ENCODE measurements at places on chromosomes 2 and 18. TPM values are rescaled to one million over a fixed set of nuclear protein-coding genes. Genes with fewer than 3 reads are reported as not detected.

DNA sequence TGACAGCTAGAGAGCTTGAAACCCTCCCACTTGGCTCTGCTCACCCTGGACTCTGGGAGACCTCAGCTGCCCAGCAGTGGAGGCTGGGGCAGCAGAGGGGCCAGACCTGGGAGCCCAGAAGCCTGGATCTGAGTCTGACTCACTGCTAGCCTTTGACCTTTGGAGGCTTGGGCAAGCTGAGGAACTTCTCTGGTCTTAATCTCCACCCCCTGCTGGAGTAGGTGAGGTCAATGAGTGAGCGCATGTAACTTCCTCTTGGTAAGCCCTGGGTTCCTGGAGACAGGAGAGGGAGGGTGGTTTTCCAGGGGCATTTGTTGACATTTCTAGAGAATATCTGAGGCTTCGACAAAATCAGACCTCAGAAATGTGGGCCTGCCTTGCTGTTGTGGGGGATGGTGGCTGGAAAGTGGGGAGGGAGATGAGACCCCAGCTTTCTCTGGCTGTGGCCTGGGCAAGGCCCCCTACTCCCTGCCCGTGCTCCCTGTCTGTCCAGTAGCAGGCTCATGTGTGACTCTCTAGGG, 73.0 kb upstream of the YWHAQ start:
- H3K27ac ChIP-seq, result peak overlapping the region; percentile 82
- no peak for DNase-seq
- no peak overlapping the region for H3K4me3 ChIP-seq
- H3K27me3 ChIP-seq, result no peaks in the 10 kb centered on the region

GRCh38 chr18:3448838-3449511, 997 bp upstream of the TGIF1 start:
- H3K36me3 ChIP-seq, result no peaks in the 10 kb centered on the region
- DNase-seq, result peak; percentile 87
- no peaks in the 10 kb centered on the region for H3K27me3 ChIP-seq
- H3K4me3 ChIP-seq, result peak overlapping the region; percentile 96
- peak overlapping the region; percentile 94 for H3K27ac ChIP-seq

GRCh38 chr18:9184998-9185613, 48.5 kb downstream of the ANKRD12 start:
- no peak for DNase-seq
- no peaks in the 10 kb centered on the region for H3K27me3 ChIP-seq
- H3K36me3 ChIP-seq, result no peaks in the 10 kb centered on the region

DNA sequence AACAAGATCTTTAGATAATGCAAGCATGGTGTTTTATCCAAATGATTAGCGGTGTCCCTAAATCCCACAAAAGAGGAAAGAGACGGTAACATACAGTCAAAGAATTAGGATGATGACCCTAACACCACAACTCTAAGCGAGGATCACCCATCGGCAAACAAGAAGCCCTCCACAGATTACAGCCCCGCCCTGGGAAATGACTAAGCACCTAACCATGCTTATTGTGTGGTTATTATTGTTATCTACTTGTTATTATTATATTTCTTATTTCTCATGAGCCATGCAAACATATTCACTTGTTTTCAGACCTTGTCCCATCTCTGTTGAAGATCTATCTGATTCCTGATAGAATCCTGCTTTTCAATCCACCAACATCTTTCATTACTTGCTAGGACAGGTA, 651.3 kb downstream of the NYAP2 start:
- no peaks in the 10 kb centered on the region for H3K4me1 ChIP-seq
- no peak for DNase-seq
- no peak overlapping the region for H3K27ac ChIP-seq

DNA sequence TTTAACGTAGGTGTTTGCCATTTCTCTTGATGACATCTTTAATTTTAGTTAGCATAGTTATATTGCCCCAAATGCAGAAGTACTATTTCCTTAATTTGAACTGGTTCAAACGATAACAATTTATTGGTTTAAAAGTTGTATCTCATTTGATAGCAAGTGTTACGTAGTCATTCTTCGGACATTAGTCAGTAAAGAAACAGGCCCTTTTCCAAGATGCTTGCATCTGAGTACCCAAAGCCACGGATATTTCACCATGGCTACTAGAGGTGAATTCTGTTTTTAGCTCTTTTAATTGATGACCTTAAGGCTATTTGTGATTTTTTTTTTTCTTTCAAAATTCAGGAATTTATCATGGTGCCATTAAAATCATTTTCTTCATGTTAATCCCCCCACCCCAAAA, 32.1 kb downstream of the GLS start:
- H3K27me3 ChIP-seq, result no peaks in the 10 kb centered on the region
- H3K36me3 ChIP-seq, result peaks cover 4% of the 10 kb centered on the region
- no peak overlapping the region for H3K27ac ChIP-seq
- no peak overlapping the region for H3K4me3 ChIP-seq

DNA sequence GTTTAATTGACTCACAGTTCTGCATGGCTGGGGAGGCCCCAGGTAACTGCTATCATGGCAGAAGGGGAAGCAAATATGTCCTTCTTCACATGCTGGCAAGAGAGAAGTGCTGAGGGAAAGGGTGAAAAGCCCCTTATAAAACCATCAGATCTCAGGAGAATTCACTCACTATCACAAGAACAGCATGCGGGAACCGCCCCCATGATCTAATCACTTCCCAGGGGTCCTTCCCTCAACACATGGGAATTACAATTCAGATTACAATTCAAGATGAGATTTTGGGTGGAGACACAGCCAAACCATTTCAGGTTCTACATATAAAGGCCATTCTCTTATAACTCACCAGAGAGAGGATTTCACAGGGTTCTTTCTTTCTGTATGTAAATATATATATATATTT, 62.9 kb downstream of the VRK2 start:
- no peak for DNase-seq
- no peaks in the 10 kb centered on the region for H3K4me1 ChIP-seq
- H3K4me3 ChIP-seq, result no peak overlapping the region

- H3K4me3 ChIP-seq, result no peak overlapping the region
- H3K4me1 ChIP-seq, result no peaks in the 10 kb centered on the region
- H3K27me3 ChIP-seq, result no peaks in the 10 kb centered on the region
- DNase-seq, result no peak
- H3K36me3 ChIP-seq, result no peaks in the 10 kb centered on the region
These were observed 601.7 kb upstream of the VRK2 start for GRCh38 chr2:57444752-57445430.

- H3K27me3 ChIP-seq, result no peaks in the 10 kb centered on the region
- peak overlapping the region; percentile 66 for H3K27ac ChIP-seq
These were observed 34.0 kb downstream of the UXS1 start for GRCh38 chr2:106159866-106160785.

DNA sequence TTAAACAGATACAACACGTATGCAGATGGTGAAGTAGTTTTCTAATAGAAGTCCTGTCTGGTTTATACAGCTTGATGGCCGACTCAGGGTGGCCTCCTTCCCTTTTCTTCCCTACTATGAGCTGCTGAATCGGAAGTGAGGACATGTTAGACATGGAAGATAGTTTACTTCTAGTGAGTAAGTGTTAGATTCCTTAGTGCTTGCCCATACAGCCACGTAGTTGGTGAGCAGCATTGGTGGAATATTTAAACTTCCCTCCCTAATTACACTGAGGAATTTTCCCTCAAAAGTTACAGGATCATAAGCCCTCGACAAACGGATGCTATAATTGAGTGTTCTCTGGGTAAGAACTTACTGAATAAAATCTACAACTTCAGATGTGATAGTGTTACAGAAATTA, 52.1 kb downstream of the RHBDD1 start:
- no peaks in the 10 kb centered on the region for H3K27me3 ChIP-seq
- no peak overlapping the region for H3K4me3 ChIP-seq

GRCh38 chr2:85423525-85423924, 5.0 kb downstream of the SH2D6 start:
- no peak overlapping the region for H3K4me3 ChIP-seq
- DNase-seq, result no peak
- H3K4me1 ChIP-seq, result peaks cover 22% of the 10 kb centered on the region
- no peak overlapping the region for H3K27ac ChIP-seq

DNA sequence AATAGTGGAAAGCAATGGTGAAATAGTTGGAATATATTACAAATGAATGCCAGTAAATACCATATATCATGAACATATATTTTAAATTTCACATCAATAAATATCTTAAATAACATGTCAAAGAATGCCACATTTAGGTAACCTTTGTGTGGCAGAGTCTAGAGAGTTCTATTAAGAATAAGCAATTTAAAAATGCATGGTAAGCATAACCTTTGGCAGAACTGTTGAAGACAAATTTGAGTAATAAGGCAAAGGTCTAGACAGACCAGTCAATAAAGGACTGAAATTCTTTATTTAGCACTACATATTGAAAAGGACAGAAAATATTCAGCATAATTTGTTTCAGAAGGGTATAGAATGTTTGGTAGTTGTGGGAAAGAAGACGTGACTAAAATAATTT, 1417.0 kb downstream of the SUCLG1 start:
- no peak for DNase-seq
- no peaks in the 10 kb centered on the region for H3K36me3 ChIP-seq
- no peaks in the 10 kb centered on the region for H3K4me1 ChIP-seq
- no peak overlapping the region for H3K27ac ChIP-seq

DNA sequence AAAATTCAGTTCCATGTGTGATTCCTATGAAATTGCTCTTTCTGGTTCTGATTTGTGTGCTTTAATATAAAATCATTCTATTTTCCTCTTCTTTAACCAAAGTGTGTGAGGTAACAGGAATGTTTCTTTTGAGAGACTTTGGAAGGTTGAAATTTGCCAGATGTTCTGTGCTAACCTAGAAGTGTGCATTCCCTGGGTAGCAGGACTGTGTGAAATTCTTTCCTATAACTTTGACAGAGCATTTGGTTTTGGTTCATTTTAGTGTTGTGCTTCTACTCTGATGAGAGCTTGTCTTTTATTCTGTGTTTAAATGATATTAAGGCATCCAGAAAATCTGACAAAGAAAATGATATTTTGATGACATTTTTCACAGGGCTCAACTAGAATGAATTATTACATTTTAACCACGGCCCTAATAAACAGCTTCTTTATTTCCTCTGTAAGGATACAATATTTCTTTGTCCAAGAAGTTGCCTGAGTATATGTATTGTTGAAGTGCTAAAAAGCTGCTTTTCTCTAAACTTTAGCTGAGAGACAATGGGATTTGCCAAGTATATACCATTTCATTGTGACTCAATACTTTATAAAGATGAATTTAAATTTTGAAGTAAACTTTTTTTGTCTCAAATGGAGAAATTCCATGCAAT, 34.7 kb upstream of the DLX1 start:
- no peak overlapping the region for H3K27ac ChIP-seq
- no peak for DNase-seq
- H3K36me3 ChIP-seq, result no peaks in the 10 kb centered on the region
- no peaks in the 10 kb centered on the region for H3K4me1 ChIP-seq

- no peaks in the 10 kb centered on the region for H3K36me3 ChIP-seq
- no peaks in the 10 kb centered on the region for H3K27me3 ChIP-seq
- H3K4me1 ChIP-seq, result no peaks in the 10 kb centered on the region
- no peak overlapping the region for H3K27ac ChIP-seq
- DNase-seq, result no peak
- no peak overlapping the region for H3K4me3 ChIP-seq
These were observed 811 bp upstream of the SCG2 start for GRCh38 chr2:223602972-223603371.

DNA sequence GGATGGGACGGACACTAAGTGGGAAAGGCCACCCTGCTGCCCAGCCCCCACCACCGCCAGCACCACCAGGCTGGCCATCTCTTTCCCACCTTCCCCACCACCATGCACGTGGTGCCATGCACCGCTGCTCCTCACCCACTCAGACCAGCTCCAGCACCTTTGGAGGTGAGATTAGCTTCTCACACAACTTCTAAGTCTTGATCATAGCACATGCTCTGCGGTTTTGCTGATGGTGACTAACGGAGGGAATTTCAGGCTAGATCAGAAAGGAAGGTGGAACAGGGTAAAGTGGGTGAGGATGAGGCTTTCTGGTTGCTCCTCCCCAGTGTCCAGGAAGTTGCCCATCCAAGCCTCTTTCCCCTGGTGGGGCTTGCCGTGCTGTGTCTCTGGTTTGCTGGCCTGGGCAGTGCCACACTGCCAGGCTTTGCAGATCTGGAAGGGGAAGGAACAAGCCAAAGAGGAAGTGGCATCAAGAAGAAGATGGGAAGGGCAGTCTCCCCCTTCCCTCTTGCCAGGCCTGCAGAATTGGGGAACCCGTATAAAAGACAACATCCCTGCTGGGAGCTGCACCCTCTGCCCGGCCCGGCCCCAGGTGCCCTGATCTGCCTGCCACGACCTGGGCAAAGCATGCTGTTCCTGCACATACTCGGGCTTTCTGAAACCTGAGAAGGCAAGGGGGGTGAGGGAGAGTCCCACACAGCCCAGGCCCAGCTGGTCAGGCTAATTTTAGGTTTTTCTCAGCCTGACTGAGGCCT, 44.3 kb upstream of the CAB39 start:
- H3K27ac ChIP-seq, result peak overlapping the region; percentile 35
- no peaks in the 10 kb centered on the region for H3K36me3 ChIP-seq
- peaks cover 57% of the 10 kb centered on the region for H3K4me1 ChIP-seq
- no peak overlapping the region for H3K4me3 ChIP-seq
- no peak for DNase-seq

NEMP2 gene
- total RNA-seq, result 17.5 TPM

OR6B2 gene
- total RNA-seq, result not detected

ITGA4 gene
- total RNA-seq, result 142 TPM

CXCR1 gene
- total RNA-seq, result not detected
